NCI-H510A treated with DMSO at 0.1 percent for 48 hours (cell line): ENCODE measurements at places on chromosomes 2 and 18.

DNA sequence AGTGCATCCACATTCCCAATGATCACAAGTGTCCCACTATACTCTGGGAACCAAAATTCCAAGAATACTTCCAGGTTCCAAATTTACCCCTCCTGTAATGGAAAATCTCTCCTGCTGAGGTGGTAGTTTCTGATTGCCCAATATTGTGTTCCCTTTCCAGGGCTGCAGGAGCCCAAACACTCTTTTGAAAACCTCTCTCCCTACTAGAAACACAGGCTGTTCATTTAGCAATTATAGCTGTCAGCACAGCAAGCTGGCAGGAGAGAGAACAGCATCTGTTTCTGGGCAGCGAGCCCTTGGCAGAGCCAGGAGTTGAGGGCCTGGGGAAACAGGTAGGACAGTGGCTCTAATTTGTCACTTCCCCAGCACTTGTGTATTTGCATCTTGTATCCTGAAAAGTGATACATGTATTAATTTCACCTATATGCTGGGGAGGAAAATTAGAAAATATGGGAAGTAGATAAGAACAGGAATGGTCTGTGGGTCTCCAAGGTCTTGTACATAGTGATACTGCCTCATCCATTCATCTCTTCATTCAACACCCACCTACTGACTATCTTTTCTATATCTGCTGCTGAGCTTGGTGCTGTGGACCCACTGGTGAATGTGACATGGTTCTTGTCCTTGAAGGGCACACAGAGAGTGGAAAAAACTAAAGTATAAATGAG lies 16.9 kb upstream of the PAIP2B start:
- DNase-seq: no peak

- DNase-seq: no peak
Observed at GRCh38 chr2:209086761-209087160, 337.1 kb upstream of the MAP2 start.

DNA sequence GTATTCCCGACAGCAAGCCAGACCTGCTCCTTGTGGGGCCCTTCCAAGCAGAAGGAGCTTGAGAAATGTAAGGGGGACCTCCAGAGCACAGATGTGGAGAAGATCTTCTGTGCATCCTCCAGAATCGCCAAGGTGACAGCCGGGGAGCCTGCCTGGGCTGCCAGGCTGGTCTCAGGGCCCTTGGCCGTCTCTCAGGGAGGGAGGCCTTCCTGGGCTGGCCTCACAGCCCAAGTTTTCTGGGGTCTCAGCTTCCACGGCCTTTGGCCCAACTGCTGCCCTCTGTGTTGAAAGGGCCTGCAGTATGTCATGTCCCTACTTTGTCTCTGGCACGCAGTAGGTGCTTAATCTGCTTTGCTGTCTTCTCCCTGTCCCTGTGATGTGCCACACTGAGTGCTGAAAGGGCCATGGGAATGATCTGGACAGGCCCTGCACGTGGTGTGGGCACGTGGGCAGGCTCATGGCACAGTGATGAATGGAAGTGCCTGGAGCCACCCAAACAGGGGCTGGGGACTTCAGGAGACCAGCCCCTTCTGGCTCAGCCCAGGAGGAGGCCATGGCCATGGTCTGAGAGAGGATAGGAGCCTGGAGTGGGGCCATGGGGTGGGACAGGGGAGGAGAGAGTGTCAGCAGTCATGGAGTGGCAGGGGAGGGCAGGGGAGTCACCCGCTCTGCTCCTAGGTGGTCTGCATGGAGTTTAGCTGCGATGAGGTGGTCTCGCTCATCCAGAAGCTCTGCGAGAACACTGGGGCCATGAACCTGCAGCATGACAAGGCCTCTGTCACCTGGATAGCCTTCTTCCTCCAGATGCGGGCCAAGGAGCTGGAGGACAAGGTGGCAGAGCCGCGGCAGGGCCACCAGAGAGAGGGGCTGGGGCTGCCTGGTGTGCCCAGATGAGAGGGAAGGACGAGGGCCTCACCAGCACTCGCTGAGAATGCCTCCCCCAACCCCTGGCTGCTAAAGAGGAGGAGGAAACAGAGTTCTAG lies 35.4 kb downstream of the HJURP start:
- no peak for DNase-seq

- DNase-seq: no peak
Observed at GRCh38 chr2:6924924-6925409, 7.8 kb downstream of the RNF144A start.

DNA sequence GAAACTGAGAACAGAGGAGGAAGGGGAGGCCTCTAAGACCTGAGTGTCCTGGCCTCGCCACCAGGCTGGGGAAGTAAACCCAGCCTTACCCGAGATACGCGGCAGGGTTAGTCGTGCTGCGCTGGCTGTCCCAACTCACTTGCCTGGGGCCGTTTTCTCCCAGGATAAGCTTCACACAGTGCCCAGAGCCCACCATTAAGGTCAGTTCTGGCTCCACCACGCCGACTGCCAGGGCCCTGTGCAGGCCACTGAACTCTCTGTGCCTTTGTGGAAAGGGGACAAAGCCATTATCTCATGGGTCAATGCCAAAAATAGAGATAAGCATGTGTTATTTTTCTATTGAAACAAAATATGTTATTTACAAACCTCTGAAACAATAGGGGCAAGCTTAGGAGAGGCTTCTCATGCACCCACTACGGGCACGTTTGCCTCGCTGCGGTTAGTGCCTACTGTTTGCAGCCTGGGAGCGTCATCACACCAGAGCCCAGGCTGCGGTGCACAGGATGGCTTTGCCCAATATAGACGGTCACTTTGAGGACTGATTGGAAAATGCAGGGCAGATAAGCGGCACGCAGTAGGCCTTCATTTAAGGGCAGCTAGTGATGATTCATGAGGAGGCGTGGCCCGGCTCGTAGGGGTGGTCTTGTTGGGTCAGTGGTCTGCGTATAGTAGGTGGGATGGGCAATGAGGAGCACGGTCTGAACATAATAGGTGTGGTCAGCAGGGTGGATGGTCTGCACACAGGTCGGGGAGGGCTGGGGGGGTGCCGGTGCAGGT lies 242.1 kb downstream of the GLI2 start:
- no peak for DNase-seq

DNA sequence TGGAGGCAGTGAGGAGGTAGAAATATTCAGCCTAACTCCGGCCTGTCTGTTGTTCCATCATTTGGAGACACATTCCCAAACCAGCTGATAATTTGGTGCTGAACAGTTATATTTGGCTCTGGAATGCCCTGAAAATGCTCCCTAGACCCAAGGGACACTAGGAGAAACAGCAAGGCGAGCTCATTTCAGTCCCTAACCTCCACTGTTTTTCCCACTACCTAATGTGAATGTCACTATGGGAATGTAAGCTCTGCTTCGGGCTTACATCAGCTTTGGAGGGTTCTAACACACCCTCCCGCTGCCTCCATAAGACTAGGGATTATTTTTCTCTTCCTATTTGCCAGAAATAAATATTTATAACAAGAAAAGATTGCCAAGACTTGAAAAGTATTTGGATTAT lies 103.5 kb downstream of the ANTXR1 start:
- DNase-seq: no peak

GRCh38 chr2:58686776-58687175 lies 445.7 kb upstream of the FANCL start:
- DNase-seq: no peak

GRCh38 chr18:48581206-48581605 lies 42.4 kb downstream of the CTIF start:
- no peak for DNase-seq

DNA sequence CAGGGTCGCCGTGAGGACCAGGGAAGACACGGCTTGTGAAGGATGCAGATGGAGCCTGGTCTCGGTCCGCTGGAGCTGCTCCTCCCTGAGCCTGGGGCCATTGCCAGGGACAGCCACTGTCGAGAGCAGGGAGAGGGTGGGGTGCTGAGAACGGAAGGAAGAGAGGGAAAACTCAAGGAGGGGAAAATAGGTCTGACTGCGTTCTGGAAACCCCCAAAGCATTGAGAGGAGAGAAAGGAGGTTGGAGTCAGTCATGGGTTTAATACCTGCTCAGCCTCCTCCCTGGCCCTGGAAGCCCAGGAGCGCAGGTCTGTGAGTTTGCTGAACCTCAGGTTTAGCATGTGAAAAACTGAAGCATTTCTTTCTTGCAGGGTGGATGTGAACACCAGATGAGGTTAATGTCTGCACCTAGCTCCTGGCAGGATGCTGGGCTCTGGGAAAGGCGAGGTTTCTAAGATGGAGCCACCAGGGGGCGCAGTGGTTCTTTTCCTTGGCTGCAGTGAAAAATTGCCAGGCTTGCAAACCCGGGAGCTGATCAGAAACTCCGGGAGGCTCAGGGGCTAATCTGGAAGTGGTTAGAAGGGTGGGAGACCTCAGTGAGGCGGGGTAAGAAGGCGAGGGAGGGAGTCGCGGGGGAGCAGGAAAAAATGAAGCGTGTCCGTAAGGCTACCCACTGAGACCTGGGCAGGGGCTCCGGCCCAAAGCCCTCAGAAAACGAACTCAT lies 33.6 kb upstream of the RNF149 start:
- DNase-seq: peak; percentile 49

DNA sequence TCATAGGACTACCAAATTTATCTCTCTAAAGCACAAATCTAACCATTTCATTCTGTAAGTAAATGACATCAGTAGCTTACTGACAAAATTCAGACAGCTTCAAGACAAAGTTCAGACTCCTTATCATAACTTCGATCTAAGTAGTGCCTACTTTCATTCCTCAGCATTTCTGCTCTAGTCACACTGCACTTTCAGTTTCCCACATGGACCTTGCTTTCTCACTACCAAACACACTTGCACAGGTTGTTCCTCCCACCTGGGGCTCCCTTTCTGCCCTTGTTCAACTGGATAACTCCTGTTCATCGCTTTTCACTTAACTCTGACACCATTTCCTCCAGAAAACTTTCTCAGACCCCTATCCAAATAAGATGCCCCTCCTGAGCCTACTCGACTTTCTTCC lies 22.1 kb upstream of the CCDC150 start:
- DNase-seq: no peak

DNA sequence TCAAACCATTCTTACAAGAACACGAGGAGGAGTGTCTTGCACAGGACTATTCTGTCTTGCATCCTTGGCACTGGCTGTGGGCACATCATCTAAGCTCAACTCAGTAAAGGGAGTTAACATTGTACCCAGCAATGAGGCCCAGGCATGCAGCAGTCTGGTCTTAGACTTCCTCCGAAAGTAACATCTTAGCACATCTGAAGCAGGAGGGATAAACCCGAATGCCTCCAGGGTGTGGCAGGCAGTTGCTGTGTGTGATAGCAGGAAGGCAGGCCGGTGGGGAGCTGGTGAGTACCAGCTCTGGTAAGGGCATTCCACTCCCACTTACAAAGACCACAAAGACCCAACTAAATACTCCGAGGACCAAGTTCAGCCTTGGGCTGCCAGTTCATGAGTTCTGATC lies 206.3 kb downstream of the TSN start:
- DNase-seq: no peak

DNA sequence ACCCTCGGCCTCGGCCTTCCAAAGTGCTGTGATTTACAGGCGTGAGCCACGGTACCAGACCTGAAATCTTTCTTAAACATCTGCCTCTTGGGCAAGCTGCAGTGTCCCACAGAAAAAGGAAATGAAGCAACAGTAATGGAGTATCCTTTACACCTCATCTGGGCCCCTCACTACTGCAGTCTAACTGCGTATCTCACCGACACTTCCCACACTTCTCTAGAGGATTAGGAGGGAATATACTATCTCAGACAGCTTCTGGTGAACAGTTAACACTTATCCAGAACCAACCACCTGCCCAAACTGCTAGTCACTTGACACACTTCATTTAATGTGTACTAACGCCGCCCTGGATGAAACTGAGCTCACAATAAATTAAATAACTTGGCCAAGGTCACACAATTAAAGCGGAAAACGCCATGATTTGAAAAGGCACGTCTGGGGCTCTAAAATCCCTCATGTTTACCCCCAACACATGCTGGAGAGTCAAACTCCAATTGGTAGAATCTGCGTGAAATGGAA lies 993 bp downstream of the COX7A2L start:
- DNase-seq: peak; percentile 13

DNA sequence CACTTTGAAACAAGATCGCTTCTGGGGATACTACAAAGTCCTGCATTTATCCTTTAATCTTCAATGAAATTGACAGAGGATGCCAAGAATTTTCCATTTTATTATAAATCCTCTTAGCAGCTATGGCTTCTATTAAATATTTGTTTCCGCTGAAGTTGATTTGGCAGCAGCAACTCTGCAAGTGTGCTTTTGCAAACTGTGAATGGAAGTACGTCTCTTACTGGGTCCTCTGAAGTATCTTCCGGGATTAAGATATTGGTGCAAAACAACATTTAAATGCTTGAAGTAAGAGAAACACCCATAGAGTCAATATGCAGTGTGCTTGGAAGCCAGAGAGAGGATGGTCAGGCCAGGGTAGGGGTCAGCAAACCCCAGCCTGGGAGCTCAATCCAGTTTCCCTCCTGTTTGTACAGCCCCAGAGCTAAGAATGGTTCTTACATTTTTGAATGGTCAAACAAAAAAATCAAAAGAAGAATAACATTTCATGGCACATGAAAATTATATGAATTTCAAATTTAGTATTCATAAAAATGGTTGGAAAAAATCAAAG lies 13.6 kb downstream of the CCDC68 start:
- DNase-seq: no peak

DNA sequence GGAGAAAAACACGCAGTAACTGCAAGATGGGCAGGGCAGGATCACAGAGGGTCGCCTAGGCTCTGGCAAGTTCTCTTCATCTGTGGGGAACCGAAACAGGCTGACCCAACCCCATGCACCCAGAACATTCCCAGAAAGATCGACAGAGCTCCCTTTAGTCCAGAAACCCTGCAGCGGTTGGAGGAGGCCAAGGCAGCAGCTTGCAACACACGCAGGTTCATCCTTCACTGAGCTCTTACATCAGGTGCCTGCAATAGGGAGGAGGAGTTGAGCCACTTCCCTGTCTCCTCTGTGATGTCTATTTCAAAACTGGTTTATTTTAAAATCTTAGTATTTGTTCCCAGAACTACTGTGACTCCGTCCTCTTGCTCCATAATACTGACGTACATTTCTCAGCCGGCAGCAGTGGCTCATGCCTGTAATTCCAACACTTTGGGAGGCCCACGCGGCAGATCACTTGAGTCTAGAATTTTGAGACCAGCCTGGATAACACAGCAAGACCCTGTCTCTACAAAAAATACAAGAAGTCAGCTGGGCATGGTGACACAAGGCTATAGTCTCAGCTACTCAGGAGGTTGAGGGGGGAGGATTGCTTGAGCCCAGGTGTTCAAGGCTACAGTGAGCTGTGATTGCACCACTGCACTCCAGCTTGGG lies 11.5 kb upstream of the SLC11A1 start:
- DNase-seq: no peak

- no peak for DNase-seq
Observed at GRCh38 chr18:2035056-2035455, 536.2 kb downstream of the METTL4 start.

- DNase-seq: peak; percentile 54
Observed at GRCh38 chr2:45121236-45121927, 112.1 kb upstream of the SIX2 start.

DNA sequence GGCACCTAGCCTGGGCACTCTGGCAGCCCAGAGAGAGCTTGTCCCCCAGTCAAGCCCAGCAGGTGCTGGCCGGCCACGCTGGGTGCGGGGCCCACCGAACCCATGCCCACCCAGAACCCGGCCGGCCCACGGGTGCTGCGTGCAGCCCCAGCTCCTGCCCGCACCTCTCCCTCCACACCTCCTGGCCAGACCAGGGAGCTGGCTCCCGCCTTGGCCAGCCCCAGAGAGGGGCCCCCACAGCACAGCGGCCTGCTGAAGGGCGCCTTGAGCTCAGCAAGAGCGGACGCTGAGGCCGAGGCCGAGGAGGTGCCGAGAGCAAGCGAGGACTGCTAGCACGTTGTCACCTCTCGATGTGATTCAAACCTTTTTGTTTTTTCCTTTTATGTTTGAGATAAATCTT lies 407.0 kb upstream of the KCNJ3 start:
- DNase-seq: no peak
